ENCODE measurements at places on chromosomes 11 and 22.
A peak's percentile ranks its signal among the peaks of the same experiment; 100 is the strongest.

- no peak for DNase-seq
These were observed 22.5 kb downstream of the IFITM10 start for GRCh38 chr11:1727861-1728260.

GRCh38 chr11:79845002-79845709 lies 404.3 kb upstream of the TENM4 start:
- DNase-seq, result no peak

DNA sequence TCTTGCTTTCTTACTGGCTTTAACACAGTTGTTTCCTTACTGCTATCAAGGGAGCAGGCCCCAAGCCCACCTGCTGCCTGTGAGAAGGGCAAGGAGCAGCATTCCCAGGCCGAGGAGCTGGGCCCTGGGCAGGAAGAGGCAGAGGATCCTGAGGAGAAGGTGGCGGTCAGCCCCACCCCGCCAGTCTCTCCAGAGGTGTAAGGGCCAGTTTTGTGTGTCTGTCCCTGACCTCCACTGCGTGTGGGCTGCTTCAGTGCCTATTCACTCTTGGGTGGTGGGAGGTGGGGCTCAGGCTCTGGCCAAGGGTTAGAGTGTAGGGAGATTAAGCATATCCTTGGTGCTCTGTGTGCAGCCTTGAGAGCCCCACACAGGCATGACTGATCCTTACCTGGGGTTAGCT lies 55.1 kb downstream of the CEP164 start:
- DNase-seq, result no peak

GRCh38 chr11:110287537-110287936 lies 8.9 kb downstream of the RDX start:
- DNase-seq, result no peak

DNA sequence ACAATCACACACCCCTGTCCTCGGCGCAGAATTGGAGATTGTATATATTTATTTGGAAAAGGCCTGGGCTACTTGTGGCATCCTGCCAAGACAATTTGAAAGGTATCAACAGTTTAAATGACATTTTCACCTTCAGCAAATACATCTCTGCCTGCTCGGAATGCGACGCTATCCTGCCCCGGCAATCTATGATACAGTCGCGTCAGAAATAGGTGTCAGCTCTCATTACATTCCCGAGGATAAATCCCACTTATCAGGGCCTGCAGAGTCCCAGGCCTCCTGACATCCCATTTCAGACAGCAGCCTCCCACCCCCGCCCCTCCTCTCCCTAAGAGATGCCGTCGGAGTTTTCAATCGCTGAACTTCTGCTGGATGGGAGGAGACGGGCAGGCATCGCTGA lies 114.7 kb downstream of the BRD1 start:
- no peak for DNase-seq

GRCh38 chr22:43811777-43812148 lies 342 bp downstream of the EFCAB6 start:
- DNase-seq, result peak; percentile 55

DNA sequence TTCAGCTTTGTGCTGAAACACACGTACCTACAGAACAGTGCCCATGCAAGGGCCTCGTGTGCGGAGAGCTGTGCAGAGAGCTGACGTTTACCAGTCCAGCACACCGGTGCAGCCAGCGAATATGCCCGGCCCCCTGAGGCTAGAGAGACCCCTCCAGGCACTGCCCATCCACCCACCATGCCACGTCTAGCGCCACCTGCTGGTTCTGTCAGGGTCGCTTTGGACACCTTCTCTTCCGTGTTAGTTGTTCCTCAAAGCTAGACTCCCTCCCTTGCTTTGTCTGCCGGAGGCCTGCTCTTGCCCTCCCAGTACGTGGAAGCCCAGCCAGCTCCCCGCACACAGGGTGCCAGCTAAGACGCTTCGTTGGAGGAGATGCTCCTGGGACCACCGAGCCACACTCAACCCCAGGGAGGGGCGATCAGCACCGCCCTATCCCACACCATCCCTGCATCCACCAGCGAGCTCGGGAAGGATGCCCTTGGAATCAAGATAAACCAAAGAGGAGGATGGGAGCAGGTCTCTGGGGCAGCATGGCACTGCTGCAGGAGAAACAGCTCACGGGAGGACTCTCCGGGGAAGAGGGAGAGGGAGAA lies 43.4 kb downstream of the CPT1A start:
- DNase-seq, result peak; percentile 30

- no peak for DNase-seq
These were observed 81.9 kb downstream of the TP53I11 start for GRCh38 chr11:44868455-44869421.

DNA sequence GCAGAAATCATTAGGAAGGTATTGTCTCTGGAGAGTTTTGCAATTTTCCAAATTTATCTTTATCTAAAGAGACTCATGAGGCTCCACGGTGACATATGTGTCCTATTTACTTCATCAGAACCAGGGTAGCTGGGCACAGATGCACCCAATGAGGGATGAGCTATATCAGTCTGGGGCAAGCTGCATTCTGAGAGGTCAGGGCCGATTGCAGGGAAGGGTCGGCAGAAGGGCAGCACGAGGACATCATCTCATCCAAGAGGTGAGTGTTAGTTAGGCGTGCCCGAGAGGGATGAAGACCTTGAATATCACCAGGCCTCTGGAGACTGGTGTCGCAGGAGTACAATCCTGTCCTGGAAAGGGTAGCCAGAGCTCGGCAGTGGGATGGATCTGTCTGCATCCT lies 41.0 kb upstream of the SPON1 start:
- DNase-seq, result no peak

DNA sequence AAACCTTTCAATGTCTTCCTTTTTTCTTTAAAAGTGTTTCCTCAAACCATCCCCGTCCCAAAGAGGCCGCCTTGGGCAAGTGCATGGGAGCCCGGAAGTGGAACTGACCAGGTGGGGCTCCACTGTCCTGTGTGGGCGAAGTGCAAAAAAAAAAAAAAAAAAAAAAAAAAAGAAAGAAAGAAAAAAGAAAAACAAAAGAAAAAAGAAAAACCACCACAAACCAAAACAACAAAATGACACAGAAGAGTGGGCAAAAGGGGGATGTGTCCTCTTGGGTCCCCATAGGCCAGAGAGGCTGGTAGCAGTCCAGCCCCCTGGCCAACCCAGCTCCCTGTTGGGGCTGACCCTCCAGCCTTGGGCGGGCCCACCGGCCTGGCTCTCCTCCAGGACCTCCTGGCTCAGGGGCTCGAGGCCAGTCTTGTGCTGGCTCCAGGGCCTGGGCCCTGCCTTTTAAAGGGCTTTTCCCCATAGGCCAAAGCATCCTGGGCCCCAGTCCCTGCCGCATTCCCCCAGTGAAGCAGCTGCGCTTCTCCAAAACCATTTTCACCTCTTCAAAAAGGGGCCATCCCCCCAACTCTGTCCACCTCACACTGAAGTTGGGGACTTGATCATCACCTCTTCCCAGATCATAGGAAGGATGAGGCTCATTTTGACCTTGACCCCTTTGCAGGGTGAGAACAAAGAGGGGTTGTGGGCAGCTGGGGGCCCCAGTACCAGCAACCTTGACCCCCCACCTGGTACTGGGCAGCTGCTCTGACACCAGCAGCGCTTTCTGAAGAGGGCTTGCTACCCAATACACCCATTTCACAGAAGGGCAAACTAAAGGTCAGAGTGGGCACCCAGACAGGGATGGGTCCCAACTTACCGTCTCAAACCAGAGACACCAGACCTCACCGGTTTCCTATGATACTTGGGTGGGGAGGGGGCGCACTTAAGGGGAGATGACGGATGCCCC lies 9.4 kb downstream of the CBX6 start:
- peak; percentile 43 for DNase-seq

DNA sequence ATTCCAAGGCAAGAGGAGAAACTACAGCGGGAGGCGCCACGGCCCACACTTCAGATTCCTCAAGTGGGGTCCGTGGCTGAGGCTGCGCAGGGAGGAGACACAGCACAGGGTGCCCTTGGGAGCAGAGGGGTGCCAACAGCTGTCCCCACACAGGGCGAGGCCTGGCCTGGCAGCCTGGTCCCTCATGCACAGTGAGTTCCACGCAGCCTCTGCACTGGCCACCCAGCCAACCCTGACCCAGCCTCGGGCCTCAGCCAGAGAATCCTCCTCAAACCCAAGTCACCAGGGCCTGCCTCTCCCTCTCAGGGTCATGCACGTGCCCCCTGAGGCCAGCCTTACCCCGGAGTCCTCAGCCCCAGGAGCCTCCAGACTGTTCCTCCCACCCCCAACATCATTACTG lies 22.4 kb upstream of the MOB2 start:
- DNase-seq, result no peak

Measured in foreskin fibroblast (primary cell).